ENCODE measurements at places on chromosomes 5 and 9. TPM values are rescaled to one million over a fixed set of nuclear protein-coding genes. Genes with fewer than 3 reads are reported as not detected.

DNA sequence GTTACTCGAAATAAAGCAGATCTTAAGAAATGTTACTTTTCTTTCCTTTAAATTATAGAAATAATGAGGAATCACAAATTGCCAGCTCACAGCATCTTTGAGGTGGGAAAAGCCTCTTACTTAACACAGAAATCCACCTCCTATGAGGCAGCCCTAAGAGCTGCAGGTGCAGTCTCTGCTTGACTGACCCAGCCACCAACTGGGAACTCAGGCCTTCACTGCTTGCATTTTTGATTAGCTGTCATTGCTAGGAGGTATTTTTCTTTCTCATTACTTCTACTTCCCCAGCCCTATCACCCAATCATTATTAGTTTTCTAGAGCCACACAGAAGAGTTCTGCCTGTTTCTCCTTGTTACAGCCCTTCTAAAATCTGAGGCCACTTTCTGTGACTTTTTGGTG, 416.5 kb upstream of the KLF4 start:
- no peak for DNase-seq
- no peak overlapping the region for H3K4me3 ChIP-seq
- H3K27ac ChIP-seq = no peak overlapping the region
- H3K36me3 ChIP-seq = no peaks in the 10 kb centered on the region
- H3K27me3 ChIP-seq = no peaks in the 10 kb centered on the region

Gene PLEKHG4B
- total RNA-seq = 44.3 TPM

DNA sequence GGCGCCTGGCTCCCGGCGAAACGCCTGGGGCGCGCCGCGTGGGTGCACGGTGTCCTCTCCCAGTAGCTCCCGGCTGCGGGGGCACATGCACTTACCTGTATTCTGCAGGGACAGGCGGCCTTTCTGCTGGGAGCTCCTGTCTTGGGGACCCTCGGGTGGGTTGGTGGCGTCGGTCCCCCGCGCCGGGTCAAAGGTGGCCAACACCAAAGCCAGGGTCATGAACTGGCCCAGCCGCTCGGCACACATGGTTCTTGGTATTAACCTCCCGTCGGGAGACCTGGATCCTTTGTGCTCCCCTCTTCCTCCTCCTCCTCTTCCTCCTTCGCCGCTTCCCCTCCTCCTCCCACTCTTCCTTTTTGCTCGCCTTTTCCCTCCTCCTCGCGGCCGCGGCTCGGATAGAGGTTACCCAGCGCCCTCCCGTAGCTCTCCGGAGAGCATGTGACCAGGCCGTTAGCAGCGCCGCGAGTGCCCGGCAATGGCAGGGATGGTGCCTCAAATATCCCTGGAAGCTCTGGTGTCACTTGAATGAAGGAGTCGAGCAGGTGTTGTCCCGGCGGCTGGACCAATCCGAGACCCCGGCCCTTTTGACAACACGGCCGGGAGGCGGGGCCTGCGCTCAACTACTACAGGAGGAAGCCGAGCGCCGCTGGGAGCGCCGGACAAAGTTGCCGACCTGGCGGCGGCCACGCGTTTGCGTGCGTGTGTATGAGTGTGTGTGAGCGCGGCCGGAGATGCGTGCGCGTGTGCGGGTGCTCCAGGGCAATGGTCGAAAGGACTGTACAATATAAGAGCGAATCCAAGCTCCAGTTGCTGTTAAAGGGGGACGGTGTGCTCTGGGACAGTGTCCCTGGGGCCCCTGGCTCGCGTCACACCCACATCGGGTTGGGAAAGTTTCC, at the start of gene STC2:
TSS of gene STC2 (minus strand) at position 467 of the 896 bp plus-strand sequence. CDS start at position 246, 221 bp downstream.
- H3K4me1 ChIP-seq = no peaks in the 10 kb centered on the region
- no peaks in the 10 kb centered on the region for H3K27me3 ChIP-seq
- H3K27ac ChIP-seq = no peak within 1 kb of the TSS
- DNase-seq = peak; percentile 98

DNA sequence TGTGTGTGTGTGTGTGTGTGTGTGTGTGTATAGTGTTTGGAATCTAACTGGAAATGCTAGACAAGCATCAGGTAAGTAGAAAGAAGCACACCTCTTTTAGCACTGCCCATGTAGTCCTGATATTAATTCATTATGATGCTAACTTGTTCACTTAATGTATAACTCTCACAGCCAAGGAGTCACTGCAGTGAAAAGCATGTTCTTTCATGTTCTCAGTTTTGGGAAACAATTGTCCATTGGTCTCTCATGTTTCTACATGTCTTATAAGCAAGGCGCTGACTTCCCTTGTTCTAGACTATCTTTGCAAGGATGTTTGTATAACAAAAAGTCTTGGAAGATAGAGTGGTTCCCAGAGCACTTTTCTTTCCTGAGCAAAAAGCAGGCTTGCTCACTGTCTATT, 148.8 kb upstream of the TNPO1 start:
- H3K27me3 ChIP-seq = no peaks in the 10 kb centered on the region
- H3K36me3 ChIP-seq = no peaks in the 10 kb centered on the region
- peaks cover 2% of the 10 kb centered on the region for H3K4me1 ChIP-seq
- no peak for DNase-seq

- no peaks in the 10 kb centered on the region for H3K27me3 ChIP-seq
- no peaks in the 10 kb centered on the region for H3K36me3 ChIP-seq
Measured at GRCh38 chr5:121550989-121551388, 300.7 kb upstream of the FTMT start.

- DNase-seq = no peak
- no peak overlapping the region for H3K27ac ChIP-seq
- no peaks in the 10 kb centered on the region for H3K4me1 ChIP-seq
Measured at GRCh38 chr5:180099733-180100611, 28.4 kb upstream of the RNF130 start.

GRCh38 chr5:159453209-159453608, 122.9 kb upstream of the IL12B start:
- no peaks in the 10 kb centered on the region for H3K27me3 ChIP-seq
- H3K36me3 ChIP-seq = no peaks in the 10 kb centered on the region
- no peak for DNase-seq
- H3K27ac ChIP-seq = no peak overlapping the region
- no peak overlapping the region for H3K4me3 ChIP-seq

GRCh38 chr5:51974834-51975233, 591.6 kb downstream of the ISL1 start:
- H3K27me3 ChIP-seq = no peaks in the 10 kb centered on the region
- H3K36me3 ChIP-seq = peaks cover 7% of the 10 kb centered on the region
- no peak overlapping the region for H3K4me3 ChIP-seq
- H3K4me1 ChIP-seq = no peaks in the 10 kb centered on the region
- no peak for DNase-seq
- no peak overlapping the region for H3K27ac ChIP-seq

Gene COL27A1
- total RNA-seq = 17.5 TPM

GRCh38 chr9:73583576-73583975, 431.9 kb downstream of the ANXA1 start:
- H3K27ac ChIP-seq = no peak overlapping the region
- H3K4me3 ChIP-seq = no peak overlapping the region
- no peaks in the 10 kb centered on the region for H3K27me3 ChIP-seq

GRCh38 chr5:6484446-6484845, 35.8 kb downstream of the UBE2QL1 start:
- H3K27ac ChIP-seq = no peak overlapping the region
- no peaks in the 10 kb centered on the region for H3K4me1 ChIP-seq
- DNase-seq = no peak
- H3K36me3 ChIP-seq = no peaks in the 10 kb centered on the region
- no peaks in the 10 kb centered on the region for H3K27me3 ChIP-seq

- no peak for DNase-seq
- H3K4me1 ChIP-seq = no peaks in the 10 kb centered on the region
- no peaks in the 10 kb centered on the region for H3K27me3 ChIP-seq
- no peaks in the 10 kb centered on the region for H3K36me3 ChIP-seq
- no peak overlapping the region for H3K4me3 ChIP-seq
Measured at GRCh38 chr5:128949847-128950546, 15.3 kb upstream of the SLC27A6 start.

GRCh38 chr9:35533398-35533797, 43.5 kb downstream of the RUSC2 start:
- H3K27ac ChIP-seq = no peak overlapping the region
- H3K36me3 ChIP-seq = 0 out of 2 replicates have a peak, but pooled peaks cover 3% of the 10 kb centered on the region
- H3K4me3 ChIP-seq = no peak overlapping the region
- no peaks in the 10 kb centered on the region for H3K27me3 ChIP-seq
- peaks cover under 1% of the 10 kb centered on the region for H3K4me1 ChIP-seq

GRCh38 chr9:95048225-95049087, 269.1 kb downstream of the FANCC start:
- peak; percentile 79 for DNase-seq
- H3K4me1 ChIP-seq = peaks cover 2% of the 10 kb centered on the region
- H3K4me3 ChIP-seq = peak overlapping the region; percentile 61
- H3K27me3 ChIP-seq = no peaks in the 10 kb centered on the region
- no peaks in the 10 kb centered on the region for H3K36me3 ChIP-seq

- no peaks in the 10 kb centered on the region for H3K4me1 ChIP-seq
- no peak overlapping the region for H3K27ac ChIP-seq
- H3K36me3 ChIP-seq = peaks cover 15% of the 10 kb centered on the region
- H3K4me3 ChIP-seq = no peak overlapping the region
- DNase-seq = no peak
- no peaks in the 10 kb centered on the region for H3K27me3 ChIP-seq
Measured at GRCh38 chr9:109031241-109031640, 17.9 kb upstream of the CTNNAL1 start.

DNA sequence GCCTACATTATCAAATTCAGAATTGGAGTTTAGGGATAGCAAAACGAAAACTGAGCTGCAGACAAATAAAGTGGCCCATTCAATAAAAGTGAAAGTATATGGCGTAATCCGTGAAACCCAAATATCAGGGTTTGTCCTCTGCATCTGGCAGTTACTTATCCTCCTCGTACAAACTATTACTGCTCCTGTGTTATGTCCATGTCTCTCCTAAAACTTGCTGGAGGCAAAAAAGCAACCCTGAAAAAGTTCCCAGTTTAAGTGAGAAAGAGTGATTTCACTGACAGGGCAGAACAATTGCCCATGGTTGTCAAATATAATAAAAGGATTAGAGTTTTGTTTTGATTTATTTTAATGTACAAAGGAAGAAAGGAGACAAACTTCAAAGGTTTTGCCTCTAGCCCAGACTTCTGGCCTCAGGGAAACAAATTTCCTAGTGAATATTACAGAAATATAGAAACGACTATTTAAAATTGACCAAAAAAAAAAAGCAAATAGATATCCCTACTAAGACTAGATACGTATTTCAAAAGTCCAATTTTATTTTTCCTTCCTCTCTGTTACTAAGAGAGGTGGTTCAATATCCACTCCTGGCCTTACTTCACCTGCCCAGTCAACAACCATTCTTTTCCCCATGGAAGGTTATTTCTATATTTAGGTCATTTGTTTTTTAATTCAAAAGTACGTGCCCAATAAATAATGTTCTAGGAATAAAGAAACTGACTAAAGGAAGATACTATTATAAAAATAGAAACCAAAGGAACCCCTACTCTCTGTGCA, 50.0 kb downstream of the NFIB start:
- no peak overlapping the region for H3K4me3 ChIP-seq
- H3K27me3 ChIP-seq = no peaks in the 10 kb centered on the region
- DNase-seq = no peak
- H3K36me3 ChIP-seq = peaks cover 2% of the 10 kb centered on the region
- no peak overlapping the region for H3K27ac ChIP-seq

Gene BRD8
- total RNA-seq = 67.9 TPM

Gene ZNF483
- total RNA-seq = 46.8 TPM

Gene DMAC1
- total RNA-seq = 72.7 TPM

DNA sequence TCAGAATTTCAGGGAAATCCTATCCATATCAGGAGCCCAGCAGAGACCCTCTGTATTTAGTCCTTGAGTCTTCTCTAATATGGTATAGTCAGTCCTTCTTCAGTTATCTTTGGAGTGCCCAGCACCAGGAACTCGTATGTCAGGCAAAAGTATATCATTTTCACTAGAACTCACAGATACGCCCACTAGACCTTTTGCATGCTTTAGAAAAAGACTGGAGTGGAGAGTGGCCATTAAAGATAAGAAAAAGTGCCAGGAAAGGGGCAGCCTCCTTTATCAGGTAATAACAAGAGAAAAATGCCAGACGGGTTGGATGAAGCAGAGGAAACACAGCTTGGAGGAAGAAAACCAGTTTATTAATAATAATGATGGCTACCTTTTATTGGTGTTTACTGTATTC, 63.5 kb downstream of the GPR21 start:
- H3K36me3 ChIP-seq = peaks cover 45% of the 10 kb centered on the region
- no peak overlapping the region for H3K4me3 ChIP-seq
- peaks cover 15% of the 10 kb centered on the region for H3K4me1 ChIP-seq

DNA sequence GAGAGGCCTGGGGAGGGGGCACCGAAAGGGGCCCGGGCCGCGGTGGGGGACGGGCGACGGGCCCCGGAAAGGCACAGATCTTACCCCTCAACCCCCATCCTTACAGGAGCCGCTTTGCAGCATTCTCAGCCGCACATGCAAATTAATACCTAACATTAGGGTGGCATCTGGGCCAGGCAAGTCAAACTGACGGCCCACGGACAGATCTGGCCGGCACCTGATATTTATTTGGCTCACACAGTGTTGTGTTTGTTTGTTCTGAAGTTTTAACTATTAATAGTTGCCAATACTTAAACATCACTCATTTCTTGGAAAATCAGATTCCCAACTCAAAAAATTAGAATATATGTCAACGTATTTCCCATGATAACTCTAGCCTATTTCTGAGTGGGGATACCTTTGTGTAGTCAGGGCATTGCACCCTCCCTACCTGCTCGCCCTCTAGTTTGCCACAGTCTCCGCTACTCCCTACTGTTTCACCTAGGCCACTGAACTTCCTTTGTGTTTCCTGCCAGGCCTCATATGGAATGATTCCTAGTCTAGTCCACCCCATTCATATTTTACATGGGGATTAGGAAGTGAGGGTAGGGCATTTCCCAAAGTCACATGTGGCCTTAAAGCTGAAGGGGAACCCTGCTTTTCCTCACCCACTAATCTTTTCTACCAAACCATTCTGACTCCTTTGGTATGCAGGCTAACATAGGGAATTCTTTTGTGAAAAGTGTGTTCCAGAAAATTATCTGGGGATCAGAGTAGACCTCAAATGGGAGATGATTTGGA, 71.9 kb upstream of the LARP1 start:
- no peak for DNase-seq
- no peaks in the 10 kb centered on the region for H3K27me3 ChIP-seq
- peak overlapping the region; percentile 80 for H3K4me3 ChIP-seq

Gene GRIN1
- 2.0 TPM for total RNA-seq

DNA sequence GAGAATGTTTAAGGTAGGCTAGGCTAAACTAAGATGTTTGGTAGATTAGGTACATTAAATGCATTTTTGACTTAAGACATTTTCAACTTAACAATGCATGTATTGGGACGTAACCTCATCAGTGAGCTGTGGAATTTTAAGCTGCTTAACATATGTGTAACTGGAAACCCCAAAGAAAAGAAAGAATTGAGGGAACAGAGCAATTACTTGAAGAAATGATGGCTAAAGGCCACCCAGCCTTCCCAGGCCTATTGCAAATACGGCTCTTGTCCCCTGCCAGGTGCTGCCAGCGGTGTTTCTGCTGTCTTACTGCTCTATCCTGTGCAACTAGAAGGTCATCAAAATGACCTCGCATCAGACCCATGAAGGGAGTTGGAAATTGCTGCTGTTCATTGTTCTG, 52.0 kb downstream of the RICTOR start:
- peak overlapping the region; percentile 58 for H3K27ac ChIP-seq
- H3K36me3 ChIP-seq = peaks cover 14% of the 10 kb centered on the region
- DNase-seq = no peak
- no peaks in the 10 kb centered on the region for H3K27me3 ChIP-seq
- no peak overlapping the region for H3K4me3 ChIP-seq

Data from H9 (cell line).